Muscle of leg (tissue), 16 donors: ENCODE measurements at places on chromosomes 7 and 10. TPM values are rescaled to one million over a fixed set of nuclear protein-coding genes. Genes with fewer than 3 reads are reported as not detected.

The OPN1SW gene
- polyA plus RNA-seq, result 2.5 TPM

The NXPH1 gene
- polyA plus RNA-seq, result not detected

GRCh38 chr7:96238474-96238873, 83.4 kb downstream of the SLC25A13 start:
- H3K27ac ChIP-seq, result peak overlapping the region; percentile 0
- H3K27me3 ChIP-seq, result no peaks in the 10 kb centered on the region
- no peaks in the 10 kb centered on the region for H3K36me3 ChIP-seq

DNA sequence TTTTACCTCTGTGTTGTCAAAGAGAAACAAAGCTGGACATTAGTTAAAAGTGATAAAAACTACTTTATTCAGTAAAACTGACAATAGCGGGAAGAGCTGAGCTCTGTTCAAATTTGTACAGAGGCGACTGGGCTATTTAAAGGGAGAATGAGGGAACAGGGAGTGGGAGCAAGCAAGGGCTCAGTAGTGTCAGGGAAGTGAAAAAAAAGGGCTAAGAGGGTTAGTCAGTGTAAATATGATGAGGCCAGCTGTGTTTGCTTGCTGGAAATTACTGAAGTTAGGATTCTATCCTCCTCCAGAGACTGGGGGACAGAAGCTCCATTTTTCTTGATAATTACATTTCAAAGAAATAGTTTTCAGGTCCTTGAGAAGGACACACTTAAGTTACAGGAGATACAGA, 232.5 kb downstream of the SH2D4B start:
- H3K4me3 ChIP-seq, result no peak overlapping the region
- DNase-seq, result no peak
- no peaks in the 10 kb centered on the region for H3K36me3 ChIP-seq
- H3K27me3 ChIP-seq, result no peaks in the 10 kb centered on the region
- no peak overlapping the region for H3K27ac ChIP-seq

DNA sequence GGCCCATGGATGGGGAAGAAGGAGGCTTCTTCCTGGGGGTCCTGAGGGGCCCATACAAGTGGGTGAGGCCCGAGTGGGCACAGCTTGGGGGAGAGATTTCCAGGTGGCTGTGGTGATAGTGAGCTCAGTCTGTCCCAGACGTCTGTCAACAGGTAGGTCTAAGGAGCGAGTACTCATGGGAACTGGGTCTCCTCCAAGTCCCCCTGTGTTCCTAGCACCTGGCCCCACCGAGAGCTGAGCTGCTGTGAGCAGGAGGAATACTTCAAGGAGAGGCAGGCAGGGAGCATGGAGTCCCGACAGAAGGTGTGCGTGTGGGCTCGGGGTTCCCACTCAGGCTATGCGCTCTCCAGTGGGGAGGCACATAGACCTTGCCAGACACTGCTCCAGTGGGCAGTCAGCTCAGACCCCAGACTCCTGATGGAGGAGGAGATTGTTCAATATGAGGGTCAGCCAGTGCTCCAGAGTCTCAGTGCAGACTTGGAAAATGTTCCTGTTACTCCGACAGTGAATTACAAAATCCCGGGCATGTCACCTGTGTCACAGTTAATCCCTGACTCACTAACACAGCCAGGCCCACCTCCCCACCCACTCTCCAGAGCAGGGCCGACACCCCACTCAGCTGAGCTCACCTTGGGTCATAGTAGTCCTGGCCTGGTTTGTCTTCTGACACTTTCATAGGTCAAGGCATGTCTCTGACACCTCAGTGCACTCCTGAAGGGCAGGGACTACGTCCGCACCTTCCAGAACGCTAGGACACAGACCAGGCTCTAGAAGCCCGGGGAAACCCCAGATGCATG, 28.2 kb upstream of the C10orf53 start:
- no peaks in the 10 kb centered on the region for H3K4me1 ChIP-seq
- no peak overlapping the region for H3K4me3 ChIP-seq
- no peak overlapping the region for H3K27ac ChIP-seq
- no peak for DNase-seq

- H3K36me3 ChIP-seq, result no peaks in the 10 kb centered on the region
- no peaks in the 10 kb centered on the region for H3K27me3 ChIP-seq
- H3K27ac ChIP-seq, result no peak within 1 kb of the TSS
- no peak for DNase-seq
- H3K4me1 ChIP-seq, result peaks cover 61% of the 10 kb centered on the region
These were observed at the start of gene C10orf105 for GRCh38 chr10:71719464-71720201. C10orf105 (minus strand) TSS chr10:71719778; CDS start chr10:71716337, 3,441 bp downstream.

- no peak overlapping the region for H3K4me3 ChIP-seq
- no peak overlapping the region for H3K27ac ChIP-seq
- no peaks in the 10 kb centered on the region for H3K4me1 ChIP-seq
- H3K36me3 ChIP-seq, result no peaks in the 10 kb centered on the region
- H3K27me3 ChIP-seq, result no peaks in the 10 kb centered on the region
These were observed 109.6 kb upstream of the SEM1 start for GRCh38 chr7:96819111-96819700.

- H3K4me3 ChIP-seq, result no peak overlapping the region
- peaks cover 27% of the 10 kb centered on the region for H3K4me1 ChIP-seq
- no peaks in the 10 kb centered on the region for H3K27me3 ChIP-seq
- peak overlapping the region; percentile 77 for H3K27ac ChIP-seq
These were observed 326.4 kb downstream of the KCNMA1 start for GRCh38 chr10:77311186-77311585.

DNA sequence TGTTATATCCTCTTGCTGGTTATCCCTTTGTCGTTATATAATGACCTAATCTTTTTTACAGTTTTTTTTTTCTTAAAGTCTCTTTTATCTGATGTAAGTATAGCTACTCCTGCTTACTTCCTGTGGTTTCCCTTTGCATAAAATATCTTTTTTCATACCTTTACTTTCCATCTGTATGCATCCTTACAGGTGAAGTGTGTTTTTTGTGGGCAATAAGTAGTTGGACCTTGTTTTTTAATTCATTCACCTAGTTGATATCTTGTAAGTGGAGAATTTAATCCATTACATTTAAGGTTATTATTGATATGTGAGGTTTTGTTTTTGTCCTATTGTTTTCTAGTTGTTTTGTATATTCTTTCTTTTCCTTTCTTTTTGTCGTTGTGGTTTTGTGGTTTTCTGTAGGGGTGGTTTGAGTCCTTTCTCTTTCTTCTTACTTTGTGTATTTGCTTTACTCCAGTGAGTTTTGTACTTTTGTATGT, 168.6 kb downstream of the MLLT10 start:
- no peaks in the 10 kb centered on the region for H3K27me3 ChIP-seq
- H3K36me3 ChIP-seq, result no peaks in the 10 kb centered on the region
- no peak overlapping the region for H3K4me3 ChIP-seq
- peaks cover 2% of the 10 kb centered on the region for H3K4me1 ChIP-seq
- no peak for DNase-seq

DNA sequence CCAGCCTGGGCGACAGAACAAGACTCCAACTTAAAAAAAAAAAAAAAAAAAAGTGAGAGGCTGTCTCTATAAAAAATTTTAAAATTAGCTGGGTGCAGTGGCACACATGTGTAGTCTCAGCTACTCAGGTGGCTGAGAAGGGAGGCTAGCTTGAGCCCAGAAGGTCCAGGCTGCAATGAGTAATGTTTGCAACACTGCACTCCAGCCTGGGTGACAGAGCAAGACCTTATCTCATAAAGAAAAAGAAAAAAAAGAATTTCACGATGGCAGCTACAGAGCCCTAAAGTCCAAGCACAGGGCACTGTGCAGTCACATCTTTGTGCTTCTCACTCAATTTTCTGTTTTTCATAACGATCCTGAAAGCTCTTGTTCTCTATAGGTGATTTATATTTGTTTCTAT, 209.5 kb upstream of the KCTD7 start:
- H3K4me1 ChIP-seq, result no peaks in the 10 kb centered on the region
- H3K4me3 ChIP-seq, result no peak overlapping the region
- peaks cover 8% of the 10 kb centered on the region for H3K36me3 ChIP-seq
- H3K27ac ChIP-seq, result no peak overlapping the region

DNA sequence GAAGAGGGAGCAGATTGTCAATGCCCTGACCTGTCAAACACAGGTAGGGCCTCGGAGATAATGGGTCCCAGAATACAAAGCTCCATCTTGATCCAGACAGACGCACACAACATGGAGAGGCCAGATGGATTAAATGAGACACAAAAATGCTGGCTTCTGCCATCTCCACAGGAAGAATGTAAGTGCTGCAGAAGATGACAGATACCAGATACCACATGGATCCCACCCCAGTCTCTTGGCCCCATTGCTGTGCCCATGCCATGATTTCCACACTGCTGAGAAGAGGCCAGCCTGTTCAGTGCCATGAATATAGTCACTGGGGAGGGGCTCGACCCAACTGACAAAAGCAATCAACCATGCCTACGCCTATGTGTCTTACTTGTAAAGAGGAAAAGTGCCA, 487.9 kb downstream of the PARD3 start:
- H3K4me3 ChIP-seq, result no peak overlapping the region
- no peaks in the 10 kb centered on the region for H3K27me3 ChIP-seq
- peaks cover 20% of the 10 kb centered on the region for H3K36me3 ChIP-seq
- H3K27ac ChIP-seq, result no peak overlapping the region
- H3K4me1 ChIP-seq, result no peaks in the 10 kb centered on the region
- DNase-seq, result no peak

DNA sequence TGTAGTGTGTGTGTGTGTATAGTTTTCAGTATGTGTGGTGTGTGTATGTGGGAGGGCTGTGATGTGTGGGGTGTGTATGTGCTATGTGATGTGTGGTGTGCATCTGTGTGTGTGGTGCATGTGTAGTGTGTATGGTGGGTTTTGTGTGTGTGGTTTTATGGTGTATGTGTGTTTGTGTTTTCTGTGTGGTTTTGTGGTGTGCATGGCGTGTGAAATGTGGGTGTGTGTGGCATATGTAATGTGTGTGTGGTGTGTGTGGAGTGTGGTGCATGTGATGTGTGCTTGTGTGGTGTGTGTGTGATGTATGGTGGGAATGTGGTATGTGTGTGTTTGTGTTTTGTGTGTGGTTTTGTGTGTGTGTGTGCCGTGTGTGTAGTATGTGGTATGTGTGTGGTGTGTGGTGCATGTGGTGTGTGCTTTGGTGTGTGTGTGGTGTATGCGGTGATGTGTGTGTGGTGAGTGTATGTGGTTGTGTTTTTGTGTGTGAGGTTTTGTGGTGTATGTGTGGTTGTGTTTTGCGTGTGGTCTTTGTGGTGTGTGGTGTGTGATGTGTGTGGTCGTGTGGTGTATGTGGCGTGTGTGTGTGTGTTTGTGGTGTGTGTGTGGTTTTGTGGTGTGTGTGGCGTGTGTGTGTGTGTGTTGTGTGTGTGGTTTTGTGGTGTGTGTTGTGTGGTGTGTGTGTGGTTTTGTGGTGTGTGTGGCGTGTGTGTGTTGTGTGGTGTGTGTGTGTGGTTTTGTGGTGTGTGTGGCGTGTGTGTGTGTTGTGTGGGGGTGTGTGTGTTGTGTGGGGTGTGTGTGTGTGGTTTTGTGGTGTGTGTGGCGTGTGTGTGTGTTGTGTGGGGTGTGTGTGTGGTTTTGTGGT, 18.0 kb upstream of the PPP2R2D start:
- H3K27me3 ChIP-seq, result peaks cover 8% of the 10 kb centered on the region
- no peaks in the 10 kb centered on the region for H3K36me3 ChIP-seq
- no peaks in the 10 kb centered on the region for H3K4me1 ChIP-seq
- no peak for DNase-seq

DNA sequence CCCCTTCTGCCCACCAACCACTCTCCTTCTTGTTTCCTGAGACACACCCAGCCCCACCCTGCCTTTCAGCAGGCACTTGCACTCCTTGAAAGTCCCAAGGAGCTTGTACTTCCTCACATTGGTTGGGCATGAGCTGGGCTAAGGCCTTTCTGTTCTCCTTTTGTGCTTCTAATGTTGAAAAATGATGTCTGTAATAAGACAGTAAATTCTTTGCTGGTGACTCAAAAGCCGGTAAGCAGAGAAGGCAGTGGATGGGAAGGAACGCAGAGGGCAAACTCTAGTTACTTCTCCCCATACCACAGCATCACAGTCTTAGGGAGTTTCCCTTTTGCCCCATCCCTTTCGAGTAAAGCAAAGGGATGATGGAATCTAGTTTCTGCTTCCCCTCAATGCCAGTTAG, 185.6 kb downstream of the PLXNA4 start:
- H3K36me3 ChIP-seq, result no peaks in the 10 kb centered on the region
- H3K27ac ChIP-seq, result no peak overlapping the region
- no peak for DNase-seq
- H3K4me1 ChIP-seq, result peaks cover 11% of the 10 kb centered on the region
- no peak overlapping the region for H3K4me3 ChIP-seq

DNA sequence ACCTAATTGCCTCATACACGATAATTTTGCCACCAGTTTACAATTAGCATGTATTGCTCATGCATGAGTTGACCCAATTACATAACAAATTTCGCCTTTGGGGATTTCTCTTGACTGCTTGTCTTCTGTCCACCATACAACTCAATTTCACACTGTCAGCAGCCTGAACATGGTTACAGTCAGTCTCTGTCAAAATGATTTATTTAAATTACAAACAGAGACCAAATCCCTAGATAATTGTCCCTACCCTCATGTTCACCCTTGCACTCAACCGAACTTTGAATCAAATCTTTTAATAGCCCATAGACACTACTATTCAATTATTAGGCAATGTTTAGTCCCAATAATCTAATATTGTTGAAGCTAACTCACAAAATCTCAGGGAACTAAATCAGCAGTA, 59.7 kb upstream of the NEBL start:
- no peaks in the 10 kb centered on the region for H3K4me1 ChIP-seq
- no peaks in the 10 kb centered on the region for H3K36me3 ChIP-seq
- no peak for DNase-seq
- no peaks in the 10 kb centered on the region for H3K27me3 ChIP-seq
- no peak overlapping the region for H3K4me3 ChIP-seq

DNA sequence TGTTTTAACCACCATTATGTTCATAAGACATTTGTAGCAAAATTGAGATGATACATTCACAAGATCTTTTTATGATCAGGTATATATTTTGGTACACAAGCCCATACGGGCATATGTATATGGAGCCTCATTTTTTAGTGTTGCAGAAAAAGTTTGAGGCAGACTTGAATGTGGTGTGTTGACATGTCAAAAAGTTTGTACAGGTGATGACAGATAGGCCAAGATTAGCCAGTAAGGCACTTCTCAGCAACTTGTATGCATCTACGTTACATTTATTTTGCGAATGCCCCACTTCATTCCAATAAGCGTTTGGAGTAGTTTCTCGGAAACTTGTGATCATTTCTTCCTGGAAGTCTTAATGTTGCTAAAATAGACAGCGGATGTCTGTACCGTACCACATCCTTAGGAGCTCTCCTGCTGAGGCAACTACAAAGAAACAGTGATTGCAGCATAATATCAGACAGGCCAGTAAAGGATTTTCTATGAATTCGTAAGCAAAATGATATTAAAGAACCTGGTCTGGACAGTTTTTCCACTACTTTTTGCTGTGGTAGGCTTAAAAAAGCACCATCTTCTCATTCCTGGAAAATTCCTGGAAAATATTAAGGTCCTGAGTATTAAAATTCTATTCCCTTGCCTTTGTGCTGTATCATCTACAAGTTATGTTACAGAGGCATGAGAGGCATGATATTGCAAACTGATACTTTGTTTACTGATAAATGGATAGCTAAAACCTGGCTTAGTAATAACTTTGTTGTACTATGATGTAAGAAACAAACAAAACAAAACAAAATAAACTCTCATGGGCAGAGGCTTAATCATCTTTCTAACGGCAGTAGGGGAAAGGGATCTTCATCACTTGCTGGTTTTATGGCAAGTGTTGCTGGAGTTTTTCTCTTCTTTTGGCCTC, 153.6 kb downstream of the HDAC9 start:
- H3K4me3 ChIP-seq, result no peak overlapping the region
- peaks cover 4% of the 10 kb centered on the region for H3K36me3 ChIP-seq
- H3K4me1 ChIP-seq, result no peaks in the 10 kb centered on the region
- no peaks in the 10 kb centered on the region for H3K27me3 ChIP-seq
